ENCODE measurements at places on chromosomes 12 and 14.
A peak's percentile ranks its signal among the peaks of the same experiment; 100 is the strongest.

DNA sequence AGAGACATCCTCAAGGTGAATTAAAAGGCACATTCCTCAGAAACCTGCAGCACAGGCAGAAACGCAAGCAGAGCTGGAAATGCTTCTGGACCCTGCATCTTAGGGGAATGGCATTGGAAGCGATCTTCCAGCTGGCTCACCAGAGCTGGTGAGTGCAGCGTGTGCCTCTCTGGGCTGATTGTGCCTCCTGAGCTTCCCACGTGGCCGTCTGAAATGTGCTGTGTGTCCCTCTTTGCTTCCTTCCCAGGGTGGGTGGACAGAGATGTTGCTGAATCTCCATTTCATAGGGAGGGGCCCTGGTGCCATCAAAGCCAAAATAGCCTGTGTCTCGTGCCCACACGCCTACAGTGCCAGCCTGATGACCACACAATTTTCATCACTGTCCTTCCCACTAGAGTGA, 34.3 kb upstream of the TMEM132D start:
- no peak for DNase-seq

DNA sequence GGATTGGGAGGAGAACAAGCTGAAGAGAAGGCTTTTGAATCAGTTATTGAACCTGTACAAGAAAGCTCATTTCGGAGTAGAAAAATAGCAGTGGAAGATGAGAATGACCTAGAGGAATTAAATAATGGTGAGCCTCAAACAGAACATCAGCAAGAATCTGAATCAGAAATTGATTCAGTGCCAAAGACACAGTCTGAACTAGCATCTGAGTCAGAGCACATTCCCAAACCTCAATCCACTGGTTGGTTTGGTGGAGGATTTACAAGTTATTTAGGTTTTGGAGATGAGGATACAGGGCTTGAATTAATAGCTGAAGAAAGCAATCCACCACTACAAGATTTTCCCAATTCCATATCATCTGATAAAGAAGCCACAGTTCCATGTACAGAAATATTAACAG, 13.5 kb downstream of the MIA2 start:
- DNase-seq: no peak

- DNase-seq: no peak
Measured at GRCh38 chr12:21627924-21628323, 23.3 kb upstream of the GYS2 start.

- DNase-seq: no peak
Measured at GRCh38 chr14:46653031-46653755, 1.6 kb upstream of the RPL10L start.

DNA sequence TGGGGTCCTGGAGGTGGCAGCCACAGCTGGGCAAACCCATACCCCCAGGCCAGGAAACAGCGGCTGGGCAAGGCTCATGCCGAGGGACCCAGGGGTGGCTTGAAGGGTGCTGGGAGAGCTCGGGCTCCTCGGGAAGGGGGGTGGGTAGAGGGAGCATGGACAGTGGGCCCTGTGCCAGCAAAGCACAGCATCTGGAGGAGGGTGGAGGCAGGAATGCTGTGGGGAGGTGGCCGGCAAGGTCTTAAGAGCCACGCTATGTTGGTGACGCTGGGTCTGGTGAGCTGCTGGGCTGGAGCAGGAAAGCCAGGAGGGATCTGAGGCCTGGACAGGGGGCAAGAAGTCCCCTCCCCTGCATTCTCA, 48.2 kb upstream of the DLK1 start:
- DNase-seq: no peak

- DNase-seq: peak; percentile 17
Measured at GRCh38 chr14:68813318-68813838, 20.5 kb upstream of the ZFP36L1 start.

DNA sequence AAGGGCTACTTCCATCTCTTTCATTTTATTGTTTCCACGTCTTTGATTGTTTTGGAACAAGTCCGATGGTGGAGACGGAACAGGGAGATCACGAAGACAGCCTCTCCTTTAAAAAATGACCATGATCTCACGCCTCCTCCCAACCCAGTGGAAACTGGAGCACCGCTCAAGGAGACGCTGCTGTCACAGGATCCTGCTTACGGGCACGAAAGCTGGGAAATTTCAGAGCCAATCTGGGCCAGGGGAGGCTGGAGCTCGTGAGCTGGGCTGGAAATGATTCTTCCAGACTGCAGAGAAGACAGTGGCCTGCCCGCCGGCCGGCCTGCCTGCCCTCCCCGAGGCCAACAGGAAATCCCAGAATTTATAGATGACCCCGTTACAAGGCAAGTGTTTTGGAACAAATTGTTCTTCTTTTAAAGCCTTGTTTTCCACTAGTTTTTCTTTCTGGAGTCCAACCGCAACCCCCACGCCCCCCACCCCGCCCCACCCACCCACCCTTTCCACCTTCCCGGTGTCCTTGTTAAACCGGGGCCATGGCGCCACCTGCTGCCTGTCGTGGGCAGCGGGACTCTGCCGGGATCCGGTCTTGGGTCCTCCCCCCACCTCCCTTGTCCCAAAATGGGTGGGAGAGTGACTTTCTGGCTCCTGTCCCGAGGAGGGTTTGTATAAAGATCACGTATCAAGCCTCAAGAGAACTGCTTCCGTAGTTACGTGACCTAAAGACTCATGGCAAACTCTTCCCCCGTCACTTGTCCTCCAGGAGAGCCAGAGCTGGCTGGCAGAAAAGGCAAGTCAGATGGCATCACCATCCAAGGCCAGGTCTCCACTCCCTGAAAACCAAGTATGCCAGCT, 40.3 kb downstream of the MAP1LC3B2 start:
- peak; percentile 65 for DNase-seq

- DNase-seq: no peak
Measured at GRCh38 chr14:105346200-105346533, 31.6 kb downstream of the PACS2 start.

GRCh38 chr12:101927036-101927435, 49.7 kb downstream of the DRAM1 start:
- DNase-seq: no peak
